ENCODE measurements at places on chromosomes 4 and X.

- H3K4me3 ChIP-seq, result no peak overlapping the region
- no peak for DNase-seq
- peaks cover 27% of the 10 kb centered on the region for H3K36me3 ChIP-seq
- H3K27me3 ChIP-seq, result no peaks in the 10 kb centered on the region
- H3K27ac ChIP-seq, result no peak overlapping the region
These were observed 59.3 kb downstream of the JADE1 start for GRCh38 chr4:128868758-128869157.

GRCh38 chrX:71178908-71179307 is 34.3 kb downstream of the NLGN3 start:
- no peak overlapping the region for H3K4me3 ChIP-seq
- peak; percentile 39 for DNase-seq
- H3K27ac ChIP-seq, result peak overlapping the region; percentile 72

DNA sequence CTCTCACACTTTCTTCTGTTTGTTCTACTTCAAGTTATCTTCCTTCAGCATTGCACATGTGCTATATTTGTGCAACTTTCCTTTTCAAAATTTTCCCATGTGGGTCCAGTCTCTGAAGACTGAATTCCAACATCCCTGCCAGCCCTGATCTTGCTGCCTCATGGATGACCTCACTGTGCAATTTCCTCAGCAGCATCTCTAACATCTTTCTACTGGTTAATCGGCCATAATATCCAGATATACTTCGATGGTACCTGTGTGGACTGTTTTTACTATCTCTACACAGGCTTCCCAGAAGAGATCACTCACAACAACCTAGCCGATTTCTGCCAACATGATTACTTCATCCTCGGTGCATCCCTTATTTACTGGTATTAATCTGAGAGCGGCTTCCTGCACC is 41.5 kb downstream of the GPM6A start:
- no peak overlapping the region for H3K27ac ChIP-seq
- H3K4me1 ChIP-seq, result no peaks in the 10 kb centered on the region
- no peaks in the 10 kb centered on the region for H3K36me3 ChIP-seq
- no peak for DNase-seq

GRCh38 chrX:65589304-65589703 is 54.7 kb upstream of the LAS1L start:
- H3K4me3 ChIP-seq, result no peak overlapping the region
- no peak overlapping the region for H3K27ac ChIP-seq
- no peaks in the 10 kb centered on the region for H3K36me3 ChIP-seq
- peaks cover 4% of the 10 kb centered on the region for H3K27me3 ChIP-seq

GRCh38 chrX:131795442-131796229 is 227.5 kb upstream of the STK26 start:
- peak overlapping the region; percentile 47 for H3K4me3 ChIP-seq
- peaks cover 8% of the 10 kb centered on the region for H3K4me1 ChIP-seq
- no peak for DNase-seq
- no peaks in the 10 kb centered on the region for H3K27me3 ChIP-seq
- H3K36me3 ChIP-seq, result peaks cover 12% of the 10 kb centered on the region

DNA sequence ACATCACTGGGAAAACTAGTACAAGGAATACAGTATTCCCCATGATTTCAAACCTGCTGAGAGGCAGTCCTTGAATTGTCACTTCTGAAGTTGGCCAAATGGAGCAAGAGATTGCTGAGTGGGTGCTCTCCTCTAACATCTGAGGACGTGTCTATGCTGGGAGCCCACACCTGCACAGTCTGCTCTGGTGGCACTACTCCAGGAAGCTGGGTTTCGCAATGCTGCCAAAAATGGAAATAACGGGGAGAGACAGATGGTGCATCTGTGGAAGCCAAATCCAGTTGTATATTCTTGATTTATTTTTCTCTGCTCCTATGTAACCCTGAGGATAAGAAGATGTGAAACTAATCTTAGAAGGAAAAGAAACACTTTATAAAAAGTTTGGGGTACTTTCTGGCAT is 240.1 kb upstream of the CTSO start:
- no peak overlapping the region for H3K27ac ChIP-seq
- peaks cover 10% of the 10 kb centered on the region for H3K4me1 ChIP-seq
- H3K36me3 ChIP-seq, result no peaks in the 10 kb centered on the region
- no peaks in the 10 kb centered on the region for H3K27me3 ChIP-seq
- DNase-seq, result no peak
- H3K4me3 ChIP-seq, result no peak overlapping the region

DNA sequence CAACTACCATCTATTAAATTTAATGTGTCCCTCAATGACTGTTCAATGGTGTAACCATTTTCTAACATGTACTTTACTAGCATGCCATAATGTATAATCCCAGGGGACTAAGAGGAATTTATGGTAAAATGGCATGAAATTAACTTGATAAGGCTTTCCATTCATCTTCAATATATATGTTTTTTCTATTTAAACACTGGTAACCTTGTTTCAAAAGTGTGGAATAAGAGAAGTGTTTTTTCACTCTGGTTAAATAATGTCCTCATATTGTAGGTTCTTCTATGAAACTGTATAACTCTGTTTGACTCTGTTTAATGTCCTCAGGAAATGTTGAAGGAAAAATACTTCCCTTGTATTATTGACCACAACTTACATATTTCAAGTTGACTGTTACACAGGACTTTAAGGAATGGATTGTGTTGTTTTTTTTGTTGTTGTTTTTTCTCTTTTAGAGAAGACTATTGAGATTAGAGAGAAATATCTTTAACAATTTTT is 113.8 kb upstream of the ARSJ start:
- no peak for DNase-seq
- H3K27me3 ChIP-seq, result no peaks in the 10 kb centered on the region
- no peak overlapping the region for H3K4me3 ChIP-seq
- H3K36me3 ChIP-seq, result no peaks in the 10 kb centered on the region

DNA sequence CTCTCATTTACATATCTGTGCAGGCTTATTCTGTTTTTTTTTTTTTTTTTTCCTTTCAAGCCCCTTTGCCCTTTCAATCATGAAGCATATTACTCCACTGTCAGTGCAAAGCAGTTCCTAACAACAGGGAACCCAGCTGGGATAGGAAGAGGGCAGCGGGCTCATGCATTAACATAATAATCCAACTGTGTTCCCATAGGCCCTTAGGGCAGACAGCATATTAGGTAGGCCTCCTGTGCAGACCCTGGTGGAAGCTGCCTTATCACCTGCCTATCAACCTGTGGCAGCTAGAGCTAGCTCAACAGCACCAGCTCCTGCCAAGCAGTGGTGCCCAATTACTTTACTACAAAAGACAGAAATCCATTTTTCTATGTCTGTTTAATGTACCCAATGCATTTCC is 49.3 kb downstream of the SLC10A7 start:
- H3K27me3 ChIP-seq, result no peaks in the 10 kb centered on the region
- peaks cover 4% of the 10 kb centered on the region for H3K4me1 ChIP-seq
- H3K27ac ChIP-seq, result no peak overlapping the region
- H3K36me3 ChIP-seq, result peaks cover 20% of the 10 kb centered on the region
- DNase-seq, result no peak

- H3K4me3 ChIP-seq, result no peak overlapping the region
- H3K27me3 ChIP-seq, result no peaks in the 10 kb centered on the region
- DNase-seq, result no peak
- H3K27ac ChIP-seq, result peak overlapping the region; percentile 62
- no peaks in the 10 kb centered on the region for H3K36me3 ChIP-seq
- H3K4me1 ChIP-seq, result peaks cover 57% of the 10 kb centered on the region
These were observed 6.2 kb downstream of the CTBP1 start for GRCh38 chr4:1242506-1243450.

GRCh38 chr4:82823062-82823461 is 24.5 kb upstream of the SCD5 start:
- H3K4me1 ChIP-seq, result no peaks in the 10 kb centered on the region
- H3K4me3 ChIP-seq, result no peak overlapping the region
- H3K27ac ChIP-seq, result no peak overlapping the region
- peaks cover 55% of the 10 kb centered on the region for H3K36me3 ChIP-seq

DNA sequence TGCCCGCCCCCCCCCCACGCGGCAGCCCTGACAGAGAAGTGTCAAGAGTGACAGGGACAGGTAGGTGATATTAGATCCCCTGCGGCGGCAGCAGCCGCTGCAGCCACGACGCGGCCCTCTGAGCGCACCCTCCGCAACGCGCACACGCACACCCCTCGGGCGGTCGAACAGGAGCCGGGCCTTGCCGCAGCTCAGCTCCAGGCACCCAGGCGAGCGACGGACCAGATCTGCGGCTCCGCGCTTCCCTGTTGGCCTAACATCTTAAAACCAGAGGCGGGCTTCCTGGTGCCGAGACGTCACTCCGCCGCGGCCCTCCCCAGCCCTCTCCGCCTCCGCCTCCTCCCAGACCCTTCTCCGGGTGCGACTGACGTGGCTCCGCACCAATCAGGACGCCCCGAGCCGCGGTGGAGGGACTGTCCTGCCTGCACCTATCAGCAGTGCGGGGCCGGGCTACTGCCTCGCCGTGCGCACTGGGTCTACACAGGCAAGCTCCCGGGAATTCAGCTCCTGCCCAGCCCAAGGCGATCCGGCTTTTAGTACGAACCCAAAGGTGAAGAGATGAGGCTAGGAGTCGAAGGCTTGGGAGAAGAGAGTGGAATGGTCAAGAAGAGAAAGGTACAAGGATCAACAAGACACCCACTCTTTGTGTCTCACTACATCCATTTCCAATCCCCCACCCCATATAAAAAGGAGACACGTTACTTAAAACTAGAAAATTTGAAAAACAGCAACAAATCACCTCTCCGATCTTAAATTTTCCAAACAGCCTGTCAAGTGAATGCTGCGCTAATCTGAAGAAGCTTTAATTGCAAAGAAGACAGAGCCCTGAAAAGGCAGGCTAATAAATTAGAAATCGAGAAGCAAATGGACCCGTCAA is at the start of gene PITX2:
Gene PITX2 (minus strand): TSS at position 237 of the 877 bp plus-strand sequence. CDS start 617 bp downstream, outside the sequence.
- H3K27me3 ChIP-seq, result peaks cover 98% of the 10 kb centered on the region
- H3K4me1 ChIP-seq, result peaks cover 40% of the 10 kb centered on the region
- no peak for DNase-seq
- peak within 1 kb of the TSS; percentile 67 for H3K27ac ChIP-seq
- H3K36me3 ChIP-seq, result peaks cover 7% of the 10 kb centered on the region

DNA sequence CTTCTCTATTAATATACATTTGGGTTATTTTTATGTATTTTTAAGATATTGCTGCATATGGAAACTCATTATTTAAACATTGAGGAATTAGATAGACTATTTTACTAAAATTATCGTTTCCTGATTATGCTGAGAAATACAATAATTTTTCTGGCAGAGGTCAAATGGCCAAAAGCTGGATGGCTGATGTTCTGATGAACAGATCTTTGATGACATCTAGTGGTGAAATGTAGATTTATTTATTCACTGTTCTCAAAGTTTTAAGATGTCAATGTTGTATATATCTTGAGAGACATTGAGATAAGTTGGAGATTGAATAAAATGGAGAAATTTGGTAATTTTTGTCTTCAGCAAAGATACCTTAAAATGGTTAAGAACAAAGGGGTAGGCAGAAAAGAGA is 96.2 kb downstream of the UGT8 start:
- DNase-seq, result peak; percentile 20
- no peaks in the 10 kb centered on the region for H3K4me1 ChIP-seq
- no peaks in the 10 kb centered on the region for H3K27me3 ChIP-seq

GRCh38 chr4:121773883-121774282 is 8.9 kb upstream of the SMIM43 start:
- peaks cover 34% of the 10 kb centered on the region for H3K27me3 ChIP-seq
- H3K4me3 ChIP-seq, result no peak overlapping the region
- no peak for DNase-seq
- H3K27ac ChIP-seq, result no peak overlapping the region
- no peaks in the 10 kb centered on the region for H3K4me1 ChIP-seq
- H3K36me3 ChIP-seq, result no peaks in the 10 kb centered on the region

DNA sequence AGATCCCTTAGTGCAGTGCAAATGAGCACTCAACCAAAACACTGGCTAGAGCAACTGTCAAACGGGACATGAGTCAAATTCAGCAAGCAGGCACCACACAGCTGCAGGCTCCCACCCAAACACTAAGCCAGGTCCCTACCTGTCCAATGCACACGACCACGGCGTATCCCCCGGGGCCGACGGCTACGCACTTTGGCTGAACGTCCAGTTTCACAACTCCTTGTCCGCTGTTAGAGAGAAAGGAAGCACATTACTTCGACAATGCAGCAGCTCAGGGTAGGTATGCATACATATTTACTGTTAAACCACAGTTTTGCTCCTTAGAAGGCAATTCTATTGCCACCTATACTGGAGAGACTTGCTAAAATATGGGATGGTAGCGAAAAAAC is 35.4 kb downstream of the WDR1 start:
- H3K27ac ChIP-seq, result no peak overlapping the region
- peaks cover 9% of the 10 kb centered on the region for H3K36me3 ChIP-seq

GRCh38 chrX:7085879-7086278 is 61.6 kb upstream of the STS start:
- H3K27me3 ChIP-seq, result no peaks in the 10 kb centered on the region
- H3K4me3 ChIP-seq, result peak overlapping the region; percentile 17
- no peak for DNase-seq
- H3K4me1 ChIP-seq, result peaks cover 89% of the 10 kb centered on the region
- peak overlapping the region; percentile 48 for H3K27ac ChIP-seq

- no peaks in the 10 kb centered on the region for H3K4me1 ChIP-seq
- DNase-seq, result no peak
- H3K27ac ChIP-seq, result no peak overlapping the region
- no peaks in the 10 kb centered on the region for H3K36me3 ChIP-seq
These were observed 1051.4 kb upstream of the PRKX start for GRCh38 chrX:4764888-4765287.

DNA sequence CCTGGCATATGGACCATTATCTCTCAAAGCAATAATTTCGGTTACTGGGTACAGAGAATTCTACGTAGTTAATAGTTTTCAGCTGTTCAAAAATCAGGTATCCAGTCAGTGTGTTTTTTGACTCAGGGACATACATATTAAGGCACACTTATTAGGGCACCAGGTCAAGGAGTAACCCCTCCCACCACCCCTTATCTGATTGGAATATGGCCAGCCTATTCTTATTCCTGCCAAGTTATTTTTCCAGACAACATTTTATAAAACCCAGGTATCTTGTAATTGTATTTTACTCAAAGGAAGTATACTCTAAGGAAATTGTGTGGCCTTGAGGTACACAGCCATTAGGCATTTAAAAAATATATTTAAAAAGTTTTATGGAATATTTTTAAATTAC is 4.3 kb downstream of the ZFX start:
- H3K4me3 ChIP-seq, result peak overlapping the region; percentile 78
- peaks cover 49% of the 10 kb centered on the region for H3K4me1 ChIP-seq
- DNase-seq, result no peak
- no peaks in the 10 kb centered on the region for H3K36me3 ChIP-seq
- no peak overlapping the region for H3K27ac ChIP-seq
- H3K27me3 ChIP-seq, result no peaks in the 10 kb centered on the region

GRCh38 chrX:16251782-16252181 is 84.5 kb downstream of the MAGEB17 start:
- H3K4me1 ChIP-seq, result no peaks in the 10 kb centered on the region
- no peaks in the 10 kb centered on the region for H3K27me3 ChIP-seq
- H3K4me3 ChIP-seq, result no peak overlapping the region
- H3K27ac ChIP-seq, result no peak overlapping the region
- no peaks in the 10 kb centered on the region for H3K36me3 ChIP-seq
- no peak for DNase-seq

DNA sequence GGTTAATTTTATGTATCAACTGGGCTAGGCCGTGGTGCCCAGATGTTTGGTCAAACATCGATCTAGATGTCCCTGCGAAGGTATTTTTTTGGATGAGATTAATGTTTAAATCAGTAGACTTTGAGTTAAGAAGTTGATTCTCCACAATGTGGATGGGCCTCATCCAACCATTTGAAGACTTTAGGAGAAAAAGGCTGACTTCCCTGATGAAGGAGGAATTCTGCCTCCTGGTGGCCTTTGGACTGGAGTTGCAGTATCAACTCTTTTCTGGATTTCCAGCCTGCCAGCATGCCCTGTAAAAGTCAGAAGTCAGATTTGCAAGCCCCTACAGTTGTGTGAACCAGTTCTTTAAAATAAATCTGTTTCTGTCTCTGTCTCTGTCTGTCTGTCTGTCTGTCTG is 91.4 kb downstream of the STK32B start:
- no peaks in the 10 kb centered on the region for H3K36me3 ChIP-seq
- DNase-seq, result no peak
- no peak overlapping the region for H3K27ac ChIP-seq
